ENCODE measurements at places on chromosomes 5 and 9.

DNA sequence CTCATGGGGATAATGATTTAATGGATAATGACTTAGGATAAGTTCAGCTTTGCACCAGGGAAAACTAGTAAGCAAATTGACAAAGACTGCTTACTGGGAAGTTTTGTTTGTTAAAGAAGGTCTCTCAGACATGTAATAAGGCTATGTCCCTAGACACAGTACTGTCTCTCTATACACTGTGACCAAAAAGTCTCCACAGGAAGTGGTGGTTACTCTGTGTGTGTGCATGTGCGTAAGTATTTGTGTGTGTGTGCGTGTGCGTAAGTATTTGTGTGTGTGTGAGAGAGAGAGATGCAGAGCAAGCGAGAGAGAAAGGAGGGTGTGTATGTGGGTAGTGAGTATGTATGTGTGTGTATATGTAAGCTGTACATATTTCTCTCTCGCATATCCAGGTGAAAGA, 229.6 kb downstream of the GLIS3 start:
- no peak for DNase-seq

DNA sequence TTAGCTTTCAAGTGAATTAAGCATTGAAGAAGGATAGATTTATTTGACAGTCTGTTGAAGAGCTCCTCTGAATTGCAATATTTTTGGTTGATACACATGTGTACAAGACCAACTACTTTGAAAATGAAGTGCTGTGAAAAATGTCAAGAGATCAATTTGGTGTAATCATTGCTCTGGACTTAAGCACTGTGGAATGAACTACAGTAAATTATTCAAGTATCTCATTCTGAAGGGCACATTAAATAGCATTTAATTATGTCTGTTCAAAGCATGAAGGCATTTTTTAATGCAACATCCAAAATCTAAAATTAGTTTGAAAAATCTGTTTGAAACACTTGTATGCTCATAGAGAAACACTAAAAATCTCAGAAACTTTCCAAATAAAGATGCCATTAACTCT, 107.5 kb downstream of the CDH18 start:
- no peak for DNase-seq

DNA sequence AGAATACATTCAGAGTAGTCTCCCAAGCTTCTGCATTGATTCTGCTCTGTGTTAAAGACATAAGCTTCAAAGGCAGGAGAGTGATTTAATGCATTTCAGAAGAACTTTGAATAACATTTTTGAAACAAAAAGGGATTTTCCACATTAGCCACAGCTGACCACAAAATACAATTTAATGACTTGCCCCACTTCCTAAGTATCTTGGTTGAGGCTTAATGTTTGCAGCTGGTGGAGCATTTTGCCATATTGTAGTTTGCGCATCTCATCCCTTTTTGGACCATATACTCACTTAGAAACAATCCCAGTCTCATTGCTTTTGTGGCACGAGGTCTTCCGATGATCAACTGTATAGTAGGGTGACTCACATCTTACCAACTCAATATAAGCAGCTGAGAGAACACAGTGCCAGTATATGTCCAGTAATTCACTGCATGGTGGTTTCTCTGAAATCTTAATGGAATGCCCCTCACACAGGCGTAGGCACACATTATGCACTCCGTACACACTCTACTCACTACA, 455.8 kb upstream of the PTGER4 start:
- DNase-seq, result peak; percentile 82

GRCh38 chr5:149113669-149114068, 27.6 kb upstream of the ABLIM3 start:
- peak; percentile 87 for DNase-seq

- DNase-seq, result no peak
Observed at GRCh38 chr9:113930390-113930783, 54.3 kb downstream of the ZNF618 start.

DNA sequence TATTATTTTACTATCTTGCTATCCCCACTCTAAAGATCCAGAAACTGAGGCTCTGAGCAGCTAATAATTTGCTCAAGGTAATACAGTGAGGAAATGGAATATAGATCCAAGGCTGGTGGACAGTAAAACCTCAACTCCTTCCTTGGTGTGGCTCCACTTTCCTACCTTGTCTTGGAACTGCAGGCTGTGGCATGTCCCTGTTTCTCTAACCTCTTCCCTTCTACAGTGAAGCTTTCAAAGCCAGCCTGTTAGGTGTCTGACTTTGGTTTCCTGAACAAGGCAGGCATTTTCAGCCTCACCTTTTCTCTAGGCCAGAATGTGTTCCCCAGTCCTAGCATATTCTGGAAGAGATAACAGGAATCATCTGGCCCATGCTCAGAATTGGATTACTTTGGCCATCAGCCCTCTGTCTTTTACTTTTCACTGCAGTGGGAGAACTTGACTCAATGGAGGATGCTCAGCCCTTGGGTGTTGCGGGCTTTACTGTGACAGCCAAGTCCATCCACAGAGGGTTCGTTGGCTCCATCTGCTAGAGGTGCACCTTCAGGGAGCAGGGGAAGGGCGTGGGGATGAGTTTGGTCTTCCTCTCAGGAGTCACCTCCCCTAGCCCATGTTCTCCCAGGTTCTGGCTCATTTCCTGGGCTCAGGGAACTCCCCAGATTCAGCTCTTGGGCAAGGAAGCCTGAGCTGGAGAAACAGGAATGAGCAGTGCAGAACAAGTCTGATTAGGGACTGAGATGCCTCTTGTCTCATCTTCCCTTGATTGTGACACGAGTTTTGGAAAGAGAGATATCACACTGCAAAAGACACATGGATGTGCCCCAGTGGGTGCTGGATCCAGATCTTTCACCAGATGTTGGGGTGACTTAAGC, 1.1 kb downstream of the NIPAL4 start:
- DNase-seq, result peak; percentile 50

DNA sequence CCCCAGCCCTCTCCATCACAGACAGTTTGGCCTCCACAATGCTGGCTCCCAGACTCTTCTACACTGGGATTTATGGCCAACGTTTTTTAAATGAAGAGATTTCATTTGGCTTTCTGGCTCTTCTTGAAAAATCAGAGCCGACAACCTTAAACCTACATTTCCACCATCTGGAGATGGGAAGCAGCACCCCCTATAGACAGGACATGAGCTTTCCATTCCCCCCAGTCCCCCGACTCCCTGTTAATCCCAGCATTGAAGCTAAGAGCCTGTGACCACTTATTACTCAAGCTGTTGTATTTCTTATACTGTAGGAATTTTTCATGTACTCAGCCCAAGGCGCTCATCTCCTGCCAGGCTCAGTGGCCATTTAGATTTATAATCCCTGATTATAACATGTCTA, 34.0 kb upstream of the AFAP1L1 start:
- no peak for DNase-seq

- no peak for DNase-seq
Observed at GRCh38 chr9:98085944-98086343, 29.4 kb downstream of the NANS start.

- DNase-seq, result peak; percentile 57
Observed at GRCh38 chr9:86854898-86855523, 92.3 kb downstream of the GAS1 start.

GRCh38 chr9:34171753-34172535, 6.9 kb upstream of the UBAP1 start:
- DNase-seq, result no peak

DNA sequence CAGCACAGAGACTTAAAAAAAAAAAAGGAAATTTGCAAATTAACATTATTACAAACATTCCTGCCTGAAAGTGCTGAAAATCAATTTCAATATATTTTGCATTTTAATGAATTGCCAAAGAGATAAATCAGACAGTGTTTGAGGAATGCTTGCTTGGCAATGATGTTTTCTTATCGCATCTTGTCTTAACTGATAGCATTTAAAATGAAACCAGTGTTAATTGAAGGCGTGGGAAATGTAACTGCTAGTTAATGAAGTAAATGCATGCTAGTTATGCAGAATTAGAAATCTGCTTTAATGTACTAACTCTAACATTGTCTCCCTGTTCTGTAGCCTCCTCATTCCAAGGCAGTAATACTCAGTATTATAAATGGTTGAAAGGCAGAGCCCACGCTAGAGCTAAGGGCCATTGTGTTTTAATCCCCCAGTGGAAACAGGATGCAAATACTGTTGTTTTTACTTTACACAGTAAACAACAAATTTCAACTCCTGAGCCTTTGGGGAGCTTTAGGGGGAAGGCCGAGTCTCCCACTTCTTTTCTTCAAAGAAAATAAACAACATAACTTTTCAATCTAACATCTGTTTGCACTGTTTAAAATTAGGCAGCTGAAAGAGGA, 586.9 kb downstream of the TLE4 start:
- DNase-seq, result no peak

GRCh38 chr5:123875561-123876275, 363.7 kb downstream of the CSNK1G3 start:
- DNase-seq, result no peak

- no peak for DNase-seq
Observed at GRCh38 chr9:124300312-124300711, 42.6 kb downstream of the NEK6 start.

DNA sequence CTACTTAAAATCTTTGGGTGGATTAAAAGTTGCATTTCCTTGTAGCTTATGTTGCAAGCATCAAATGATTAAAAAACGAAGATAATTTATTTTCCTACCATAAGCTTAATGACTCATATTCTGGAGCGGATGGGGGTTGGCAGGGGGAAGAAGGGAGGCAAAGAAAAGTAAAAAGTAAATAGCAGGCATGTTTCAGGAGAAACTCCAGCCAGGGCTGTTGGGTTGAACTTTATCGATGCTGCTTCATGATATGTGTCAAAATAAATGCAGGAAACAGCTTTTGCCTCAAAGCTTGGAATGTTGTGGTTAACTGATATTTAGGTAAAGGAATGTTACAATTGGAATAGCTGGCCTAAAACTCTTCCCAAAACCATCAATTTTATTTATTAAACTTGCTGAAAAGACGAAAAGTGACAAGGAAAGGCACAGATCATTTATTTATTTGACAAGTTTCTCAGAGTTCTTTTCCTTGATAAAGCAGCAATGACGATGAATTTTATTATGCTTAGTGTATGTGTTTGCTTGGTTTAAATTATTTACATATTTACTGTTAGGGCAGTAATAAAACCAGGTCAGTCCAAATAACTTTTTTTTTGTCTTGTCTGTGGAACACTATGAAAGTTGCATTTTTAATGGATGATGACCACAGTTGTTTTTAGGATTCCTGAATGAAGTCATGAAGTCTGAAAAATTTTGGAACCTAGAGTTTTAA, 177.9 kb downstream of the PCSK1 start:
- DNase-seq, result peak; percentile 74

DNA sequence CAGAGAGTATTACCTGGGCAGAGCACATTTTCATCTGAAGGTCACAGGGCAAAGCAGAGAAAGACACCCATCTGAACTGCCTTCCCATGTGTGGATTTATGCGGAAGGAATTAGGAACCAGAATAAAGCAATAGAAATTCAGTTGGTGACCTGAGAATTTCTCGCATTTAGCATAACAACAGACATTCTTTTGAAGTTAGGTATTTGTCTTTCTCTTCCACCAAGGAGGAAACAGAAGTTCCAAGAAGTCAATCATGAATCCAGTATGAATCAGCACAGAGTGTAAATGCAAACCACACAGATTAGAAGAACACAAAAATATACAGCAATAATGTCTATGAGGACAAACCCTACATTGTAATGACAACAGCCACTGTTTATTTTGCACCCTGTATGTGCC, 515.2 kb upstream of the BRINP1 start:
- peak; percentile 15 for DNase-seq

GRCh38 chr5:151954255-151954654, 29.6 kb upstream of the GLRA1 start:
- no peak for DNase-seq

DNA sequence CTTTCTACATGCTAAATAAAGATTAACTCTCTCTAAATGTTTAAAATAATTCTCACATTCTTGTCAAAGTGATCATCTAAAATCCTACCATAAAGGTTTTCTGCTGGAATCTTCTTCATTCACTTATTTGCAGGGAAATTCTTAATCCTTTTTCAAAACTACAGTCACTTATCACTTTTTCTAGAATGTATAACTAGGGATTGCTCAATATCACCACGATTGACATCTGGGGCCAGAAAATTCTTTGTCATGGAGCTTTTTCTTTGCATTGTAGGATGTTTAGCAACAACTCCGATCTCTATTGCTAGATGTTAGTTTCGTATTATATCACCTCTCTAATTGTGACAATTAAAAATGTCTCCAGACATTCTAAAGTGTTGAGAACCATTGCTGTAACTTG, 344.9 kb upstream of the PIK3R1 start:
- DNase-seq, result no peak

DNA sequence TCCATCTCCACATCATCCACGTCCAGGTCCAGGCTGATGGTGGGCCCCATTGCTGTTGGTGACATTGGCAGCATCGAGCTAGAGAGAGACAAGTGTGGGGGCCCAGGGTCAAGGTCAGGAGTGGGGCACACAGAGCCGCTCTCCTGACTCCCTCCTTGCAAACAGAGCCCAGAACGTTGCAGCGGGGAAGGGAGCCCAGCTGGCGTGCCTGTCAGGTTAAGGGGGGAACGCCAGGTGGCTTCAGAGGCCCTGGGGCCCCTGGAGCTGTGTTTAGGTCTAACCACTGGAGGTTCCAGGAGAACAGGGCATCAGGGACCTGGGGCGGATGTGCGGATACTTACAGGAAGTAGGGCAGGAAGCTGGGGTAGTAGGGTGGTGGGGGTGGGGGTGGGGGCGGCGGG, 7.5 kb downstream of the RNF44 start:
- DNase-seq, result no peak

DNA sequence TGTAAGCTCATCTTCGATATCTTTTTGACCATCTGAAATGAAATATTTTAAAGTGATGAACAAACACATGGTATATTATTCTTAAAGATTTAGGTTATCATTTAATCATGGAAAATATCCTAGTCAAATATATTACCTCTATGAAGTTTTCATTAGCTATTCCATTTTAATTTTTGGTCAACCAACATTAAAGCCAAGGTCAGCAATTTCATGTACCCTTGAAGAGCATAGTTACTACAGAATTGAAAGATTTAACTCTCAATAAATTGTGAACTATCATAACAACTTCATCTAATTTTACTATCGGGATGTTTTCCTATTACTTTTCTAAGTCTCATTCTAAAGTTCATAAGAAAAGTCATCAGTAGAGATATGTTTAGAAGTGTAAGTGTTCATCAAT, 492.6 kb downstream of the CTNND2 start:
- DNase-seq, result no peak

- no peak for DNase-seq
Observed at GRCh38 chr9:113543982-113544303, 80.4 kb downstream of the RGS3 start.

DNA sequence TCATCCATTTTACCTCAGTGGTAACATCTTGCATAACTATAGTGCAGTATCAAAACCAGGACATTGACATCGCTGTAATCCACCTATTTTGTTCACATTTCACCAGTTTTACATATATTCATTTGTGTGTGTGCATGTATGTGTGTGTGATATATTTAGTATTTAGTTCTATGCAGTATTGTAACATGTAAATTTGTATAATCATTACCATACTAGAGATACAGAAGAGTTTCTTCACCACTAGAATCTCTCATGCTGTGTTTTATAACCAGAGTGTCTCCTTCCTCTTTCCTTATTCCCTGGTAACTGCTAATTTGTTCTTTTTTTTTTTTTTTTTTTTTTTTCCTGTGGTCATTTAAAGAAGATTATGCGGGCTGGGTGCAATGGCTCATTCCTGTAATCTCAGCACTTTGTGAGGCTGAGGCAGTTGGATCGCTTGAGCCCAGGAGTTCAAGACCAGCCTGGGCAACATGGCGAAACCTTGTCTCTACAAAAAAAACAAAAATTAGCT, 11.0 kb downstream of the RASA1 start:
- DNase-seq, result no peak

Measured in foreskin keratinocyte (primary cell).